ENCODE measurements at places on chromosomes 5 and 9.
A peak's percentile ranks its signal among the peaks of the same experiment; 100 is the strongest.

DNA sequence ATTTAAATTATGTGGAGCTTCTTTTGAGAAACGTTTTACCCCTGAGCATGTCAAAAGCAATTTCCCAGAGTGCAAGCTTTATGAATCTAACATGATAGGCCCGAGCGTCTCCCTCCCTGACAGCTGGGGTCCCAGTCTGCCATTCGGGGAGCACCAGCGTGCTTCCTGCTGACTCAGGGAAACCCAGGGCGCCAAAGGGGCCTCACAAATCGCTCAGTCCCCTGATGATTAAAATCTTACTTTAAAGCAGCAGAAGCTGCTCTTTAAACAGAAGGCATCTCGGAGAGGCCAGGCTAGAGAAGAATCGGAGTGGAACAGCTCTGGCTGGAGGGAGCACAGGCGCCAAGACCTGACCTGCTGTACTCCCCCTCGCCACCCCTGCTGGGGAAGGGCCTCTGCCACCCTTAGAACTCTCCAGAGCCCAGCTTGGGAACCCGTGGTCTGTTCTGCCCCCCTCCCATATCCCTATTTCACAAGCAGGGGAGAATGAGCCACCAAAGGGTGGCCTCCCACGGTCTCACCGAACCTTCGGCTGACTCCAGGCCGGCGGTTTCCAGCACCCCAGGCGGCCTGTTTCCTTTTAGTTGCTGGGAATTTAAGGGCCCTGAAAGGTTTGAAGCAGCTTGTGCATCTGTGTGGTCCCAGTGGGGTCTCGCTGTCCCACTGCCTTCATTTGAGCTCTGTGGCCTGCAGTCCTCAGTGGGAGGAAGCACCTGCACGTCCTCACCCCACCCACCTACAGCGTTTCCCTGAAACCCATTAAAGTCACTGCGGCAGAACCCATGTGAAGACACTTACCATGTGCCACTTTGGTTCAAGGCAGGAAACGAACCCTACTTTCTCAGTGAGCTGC, 147.6 kb downstream of the COL23A1 start:
- DNase-seq, result no peak

GRCh38 chr9:8188723-8189407, 389.3 kb upstream of the DMAC1 start:
- no peak for DNase-seq

DNA sequence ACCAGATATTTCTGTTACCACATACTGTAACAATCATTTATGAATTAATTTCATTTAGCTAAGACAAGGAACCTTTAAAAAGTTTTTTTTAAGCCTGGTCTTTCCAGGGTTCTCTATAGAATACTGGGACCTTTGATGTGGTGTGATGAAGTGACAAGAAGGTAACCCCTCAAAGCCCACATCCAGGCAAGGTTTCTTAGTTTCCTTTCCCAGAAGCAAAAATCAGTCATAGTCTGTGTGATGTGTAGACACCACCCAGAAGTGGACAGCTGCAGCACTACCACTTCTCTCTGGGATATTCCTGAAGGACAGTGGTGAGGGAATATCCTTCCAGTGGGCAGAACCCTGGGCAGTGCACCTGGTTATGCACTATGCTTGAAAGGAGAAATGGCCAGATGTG, 115.6 kb downstream of the TTC39B start:
- no peak for DNase-seq

DNA sequence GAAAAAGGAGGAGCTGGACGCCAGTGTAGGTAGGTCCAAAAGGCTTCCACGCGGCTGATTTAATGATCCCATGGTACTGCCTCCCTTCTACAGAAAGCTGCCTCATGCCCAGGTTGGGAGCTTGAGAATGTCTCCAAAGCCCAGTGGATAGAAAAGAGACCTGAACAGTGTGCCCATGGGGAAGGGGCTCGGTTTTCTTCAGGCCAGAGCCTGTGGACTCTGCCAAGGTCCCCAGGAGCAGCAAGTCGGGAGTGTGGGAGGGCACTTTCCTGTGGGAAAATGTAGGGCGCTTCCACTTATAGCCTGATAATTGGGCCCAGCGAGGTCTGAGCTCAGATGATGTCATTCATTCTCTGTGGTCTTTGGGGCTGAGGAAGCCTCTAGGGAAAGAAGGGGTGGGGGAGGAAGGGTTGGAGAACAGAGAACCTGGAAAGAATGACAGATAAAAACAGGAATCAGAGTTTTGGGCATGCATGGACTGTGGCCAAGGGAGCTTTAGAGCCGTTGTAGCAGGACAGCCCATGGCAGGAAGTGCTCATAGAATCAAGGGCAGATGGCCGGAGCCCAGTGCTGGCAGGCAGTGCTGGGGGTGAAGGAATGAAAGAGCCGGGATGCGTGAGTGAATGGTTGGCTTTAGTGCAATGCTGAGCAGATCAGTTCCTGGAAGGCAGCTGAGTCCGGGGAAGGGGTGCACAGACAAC, 42.5 kb upstream of the SH3PXD2B start:
- DNase-seq, result peak; percentile 31

GRCh38 chr5:51414516-51414915, 31.3 kb downstream of the ISL1 start:
- no peak for DNase-seq

- DNase-seq, result peak; percentile 25
Observed at GRCh38 chr5:174625591-174626350, 98.6 kb upstream of the MSX2 start.

DNA sequence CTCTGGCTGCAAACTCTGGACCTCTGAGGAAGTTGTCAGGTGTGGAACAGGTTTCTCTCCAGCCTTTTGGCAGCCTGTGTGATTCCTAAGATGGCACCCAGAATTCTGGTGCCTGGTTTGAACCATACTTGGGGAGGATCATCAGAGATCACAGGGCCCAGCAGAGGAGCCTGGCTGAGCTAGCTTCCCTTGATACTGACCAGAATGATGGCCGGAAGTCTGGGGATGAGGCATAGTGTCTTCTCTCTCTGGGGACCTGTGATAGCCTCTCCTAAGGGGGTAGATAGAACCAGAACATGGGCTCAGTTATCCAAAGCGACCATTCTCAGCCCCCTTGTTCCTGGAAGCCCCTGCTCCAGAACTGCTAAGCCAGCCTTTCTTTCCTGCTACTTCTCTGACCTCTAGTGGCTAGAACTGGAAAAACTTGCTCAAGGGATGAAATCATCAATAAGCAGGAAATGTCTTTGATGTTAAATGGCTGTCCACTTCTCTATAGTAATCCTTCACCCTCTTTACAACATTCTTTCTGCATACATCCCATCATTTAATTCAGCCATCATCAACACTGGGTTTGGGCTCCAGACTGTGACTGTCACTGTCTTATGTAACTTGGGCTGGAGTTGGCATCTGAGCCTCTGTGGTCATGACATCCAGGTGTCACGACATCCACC, 55.1 kb downstream of the C9orf152 start:
- DNase-seq, result peak; percentile 62

DNA sequence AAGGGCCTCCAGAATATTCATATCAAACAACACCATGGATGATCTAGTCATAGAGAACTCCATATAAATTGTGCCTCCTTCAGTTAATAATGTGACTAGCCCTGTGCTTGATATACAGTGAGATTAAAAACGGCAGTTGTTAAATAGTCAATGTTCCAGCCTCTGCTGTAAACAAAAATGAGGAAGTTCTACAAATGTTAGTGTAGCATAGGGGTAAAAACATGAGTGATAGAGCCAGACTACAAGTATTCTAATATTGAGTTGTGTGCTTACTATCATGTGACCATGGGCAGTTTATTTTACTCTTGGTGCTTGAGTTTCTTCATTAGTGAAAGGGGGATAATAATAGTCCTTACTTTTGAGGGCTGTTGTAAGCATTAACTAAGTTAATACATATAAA, 43.3 kb upstream of the SLCO6A1 start:
- DNase-seq, result no peak

DNA sequence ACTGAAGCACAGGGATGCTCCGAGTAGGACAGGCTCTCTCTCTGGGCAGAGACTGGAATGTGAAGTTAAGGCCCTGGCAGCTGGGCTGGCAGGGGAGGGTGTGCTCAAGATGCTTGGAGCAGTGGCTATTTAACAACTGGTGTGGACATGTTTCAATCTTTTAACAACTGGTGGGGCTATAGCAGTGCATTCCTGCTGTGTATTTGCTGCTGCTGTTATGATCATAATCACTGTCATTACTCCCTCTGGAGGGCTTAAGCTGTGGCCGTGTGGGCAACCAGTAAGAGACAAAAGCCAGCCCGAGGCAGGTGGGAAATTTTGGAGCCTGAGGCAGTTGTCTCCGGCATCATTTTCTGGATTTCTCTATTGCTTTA, 33.3 kb upstream of the PTGS1 start:
- DNase-seq, result no peak

DNA sequence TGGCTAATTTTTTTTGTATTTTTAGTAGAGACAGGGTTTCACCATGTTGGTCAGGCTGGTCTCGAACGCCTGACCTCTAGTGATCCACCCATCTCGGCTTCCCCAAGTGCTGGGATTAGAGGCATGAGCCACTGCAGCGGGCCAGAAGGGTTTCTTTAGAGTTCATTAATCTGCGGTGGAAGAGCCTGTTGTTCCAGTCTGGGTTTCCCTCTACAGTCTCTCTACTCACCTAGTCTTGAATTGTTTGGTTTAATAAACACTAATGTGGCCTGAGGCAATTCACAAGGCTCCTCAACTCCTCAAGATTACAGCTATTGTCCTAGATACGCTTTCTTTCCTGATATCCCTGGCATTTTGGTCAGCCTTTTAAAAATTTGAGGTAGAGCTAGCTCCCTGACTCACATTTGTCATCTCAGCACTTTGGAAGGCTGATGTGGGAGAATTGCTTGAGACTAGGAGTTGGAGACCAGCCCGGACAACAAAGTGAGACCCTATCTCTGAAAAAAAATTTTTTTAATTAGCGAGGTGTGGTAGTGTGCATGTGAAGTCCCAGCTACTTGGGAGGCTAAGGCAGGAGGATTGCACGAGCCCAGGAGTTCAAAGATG, 4.6 kb upstream of the SAR1B start:
- no peak for DNase-seq

- DNase-seq, result no peak
Observed at GRCh38 chr5:87195104-87195591, 72.5 kb upstream of the RASA1 start.

DNA sequence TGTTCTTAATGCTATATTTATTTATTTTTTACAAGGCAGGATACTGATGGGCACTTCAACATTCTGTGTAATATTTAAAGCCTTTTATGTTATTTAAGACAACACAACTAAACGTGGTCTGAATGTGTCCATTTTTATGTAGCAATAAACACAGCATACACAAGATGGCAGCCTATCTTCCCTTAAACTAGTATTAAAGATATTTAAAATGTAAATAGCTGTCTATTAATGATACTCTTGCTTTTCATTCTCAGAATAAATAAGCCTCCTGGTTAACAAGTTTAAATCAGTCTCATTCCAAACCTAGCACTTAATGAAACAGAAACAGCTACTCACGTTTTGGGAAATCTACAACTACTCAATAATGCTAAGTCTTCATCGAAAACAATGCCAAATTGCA, 315.7 kb downstream of the MCTP1 start:
- no peak for DNase-seq

- DNase-seq, result no peak
Observed at GRCh38 chr9:10146517-10147331, 466.1 kb downstream of the PTPRD start.

DNA sequence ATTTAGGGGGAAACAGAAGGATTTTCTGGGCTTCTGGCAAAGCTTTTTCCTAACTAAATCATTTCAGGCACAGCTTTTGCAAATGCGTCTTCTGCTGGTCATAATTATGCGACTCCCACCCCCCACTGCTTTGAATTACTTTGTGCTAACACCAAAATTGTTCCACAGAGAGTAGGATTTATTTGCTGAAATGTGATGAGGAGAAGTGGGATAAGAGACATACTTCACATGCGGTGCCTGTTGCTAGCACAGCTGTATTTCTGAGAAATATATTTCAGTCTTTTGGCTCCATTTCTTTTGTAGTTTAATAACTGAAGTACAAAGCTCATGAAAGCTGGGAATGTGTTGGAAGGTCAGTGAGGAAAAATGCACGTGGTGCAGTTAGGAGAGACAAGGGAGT, 83.2 kb upstream of the TAS2R1 start:
- no peak for DNase-seq

DNA sequence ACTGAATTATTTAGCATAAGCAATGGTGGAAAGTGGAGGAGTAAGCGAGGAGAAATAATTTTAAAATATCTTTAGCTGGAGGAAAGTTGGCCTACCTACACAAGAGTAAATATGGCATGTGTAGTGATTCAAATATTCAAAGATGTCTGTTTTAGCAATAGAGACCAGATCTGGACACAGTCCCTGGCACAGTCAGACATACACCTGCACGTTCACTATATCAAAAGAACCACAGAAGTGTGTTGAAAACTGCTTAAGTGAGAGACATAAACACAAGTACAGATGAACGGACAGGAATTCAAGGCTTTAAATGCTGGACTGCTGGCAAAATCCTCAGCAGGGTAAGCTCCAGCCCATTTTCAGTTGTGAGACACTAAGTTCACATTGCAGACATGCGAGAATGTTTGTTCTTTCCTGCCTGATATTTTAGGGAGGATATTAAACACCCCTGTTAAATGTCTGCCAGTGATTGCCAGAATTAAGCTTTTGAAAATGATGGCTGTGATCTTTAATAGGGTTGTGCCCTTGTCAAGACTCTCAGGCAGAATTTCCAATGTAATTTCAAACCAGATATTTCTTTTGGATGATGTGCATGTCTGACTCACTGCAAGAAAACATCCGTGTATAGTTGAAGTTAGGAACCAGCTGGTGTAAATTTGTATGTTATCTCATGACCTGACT, 810.6 kb downstream of the TLE4 start:
- DNase-seq, result no peak

DNA sequence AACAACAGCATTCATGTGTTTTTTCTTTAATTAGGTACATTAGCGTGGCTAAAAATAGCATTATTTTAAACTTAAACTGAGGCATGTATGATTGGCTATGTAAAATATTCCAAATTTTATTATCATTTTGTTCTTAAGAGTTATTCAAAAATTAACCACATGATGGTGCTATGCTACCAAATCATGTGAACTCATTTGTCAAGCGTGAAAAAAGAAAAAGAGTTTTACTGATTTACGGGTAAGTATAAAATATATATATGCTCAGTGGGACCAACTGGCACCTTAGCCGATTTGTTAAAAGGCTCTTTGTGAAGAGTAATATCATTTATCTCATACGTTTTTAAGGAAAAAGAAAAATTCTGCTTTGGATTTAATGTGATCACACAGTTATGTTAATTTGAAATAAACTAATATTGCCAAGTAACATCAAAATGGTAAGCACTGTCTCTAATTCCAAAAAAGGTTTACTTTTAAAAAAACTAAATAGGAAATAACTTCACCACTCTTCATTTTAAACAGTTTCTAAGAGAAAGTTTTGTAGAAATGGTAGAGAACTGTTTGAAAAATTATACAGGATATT, 1042.3 kb downstream of the CDH12 start:
- DNase-seq, result no peak

- DNase-seq, result no peak
Observed at GRCh38 chr9:109101810-109102209, 17.9 kb downstream of the TMEM245 start.

- DNase-seq, result no peak
Observed at GRCh38 chr9:22084336-22085035, 75.4 kb upstream of the CDKN2B start.
